Activated CD4-positive, alpha-beta T cell treated with anti-CD3 and anti-CD28 coated beads for 36 hours (primary cell): ENCODE measurements at places on chromosomes 5 and 9. TPM values are rescaled to one million over a fixed set of nuclear protein-coding genes. Genes with fewer than 3 reads are reported as not detected.

PHYKPL gene
- 68.4 TPM for total RNA-seq

UNC5A gene
- not detected for total RNA-seq

CRAT gene
- 18.9 TPM for total RNA-seq

APBA1 gene
- total RNA-seq: 0.16 TPM

OR1Q1 gene
- not detected for total RNA-seq

DNA sequence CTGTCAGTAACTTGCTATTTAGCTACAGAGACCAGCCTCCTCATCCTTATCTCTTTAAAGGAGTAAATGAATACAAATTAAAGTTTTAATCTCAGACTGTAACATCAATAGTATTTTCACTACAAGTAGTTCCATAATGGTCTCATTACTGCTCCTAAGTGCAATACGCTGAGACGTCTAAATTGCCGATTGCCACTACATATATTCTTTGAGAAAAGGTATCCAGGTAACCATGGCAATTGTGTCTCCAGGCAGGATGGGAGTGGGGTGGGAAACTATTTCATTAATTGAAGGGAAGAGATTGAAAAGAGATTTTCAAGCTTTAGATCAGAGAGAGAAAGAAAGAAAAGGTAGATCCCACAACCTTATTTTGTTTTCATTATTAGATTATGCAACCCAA lies 65.5 kb upstream of the PPP2R2B start:
- DNase-seq: no peak

DNA sequence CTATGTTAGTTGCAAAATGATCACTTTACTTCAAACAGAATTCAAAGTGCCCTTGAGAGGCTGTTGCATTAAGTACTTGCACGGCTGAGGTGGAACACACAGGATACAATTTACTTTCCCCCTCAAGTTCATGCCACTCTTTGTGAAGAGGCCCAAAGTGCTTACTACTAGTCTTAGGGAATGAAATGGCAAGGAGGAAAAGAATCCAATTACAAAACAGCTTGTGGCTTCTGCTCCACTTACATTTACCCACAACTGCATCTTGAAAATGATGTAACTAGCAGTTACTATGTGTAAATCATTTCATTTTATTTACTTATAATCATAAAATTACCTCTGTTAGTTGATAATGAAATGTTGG lies 14.6 kb downstream of the FOXD1 start:
- no peak for DNase-seq

DNA sequence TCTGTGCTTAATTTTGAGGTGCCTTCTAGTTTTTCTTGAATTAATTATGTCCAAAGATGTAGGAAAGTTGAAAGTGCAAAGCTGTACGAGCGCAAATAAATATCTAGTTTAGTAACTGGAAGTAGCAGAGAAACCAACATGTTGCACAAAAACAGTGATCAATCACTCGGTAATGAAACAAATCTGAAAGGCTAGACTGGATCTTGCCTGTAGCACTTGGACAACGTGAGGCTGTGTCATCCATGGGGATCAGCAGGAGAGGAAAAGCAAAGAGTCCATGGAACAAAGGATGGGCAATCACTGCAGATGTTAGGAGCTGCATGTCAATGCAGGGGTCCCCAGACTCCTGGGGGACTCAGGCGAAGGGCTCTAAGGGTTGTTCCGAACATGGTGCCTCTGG lies 424.2 kb downstream of the IRX1 start:
- DNase-seq: no peak

GRCh38 chr5:121693864-121694263 lies 157.8 kb upstream of the FTMT start:
- DNase-seq: no peak

GRCh38 chr9:133635533-133636531 lies at the start of gene DBH:
DBH (plus strand) TSS chr9:133636363; CDS start chr9:133636372, 9 bp downstream.
- no peak for DNase-seq

DNA sequence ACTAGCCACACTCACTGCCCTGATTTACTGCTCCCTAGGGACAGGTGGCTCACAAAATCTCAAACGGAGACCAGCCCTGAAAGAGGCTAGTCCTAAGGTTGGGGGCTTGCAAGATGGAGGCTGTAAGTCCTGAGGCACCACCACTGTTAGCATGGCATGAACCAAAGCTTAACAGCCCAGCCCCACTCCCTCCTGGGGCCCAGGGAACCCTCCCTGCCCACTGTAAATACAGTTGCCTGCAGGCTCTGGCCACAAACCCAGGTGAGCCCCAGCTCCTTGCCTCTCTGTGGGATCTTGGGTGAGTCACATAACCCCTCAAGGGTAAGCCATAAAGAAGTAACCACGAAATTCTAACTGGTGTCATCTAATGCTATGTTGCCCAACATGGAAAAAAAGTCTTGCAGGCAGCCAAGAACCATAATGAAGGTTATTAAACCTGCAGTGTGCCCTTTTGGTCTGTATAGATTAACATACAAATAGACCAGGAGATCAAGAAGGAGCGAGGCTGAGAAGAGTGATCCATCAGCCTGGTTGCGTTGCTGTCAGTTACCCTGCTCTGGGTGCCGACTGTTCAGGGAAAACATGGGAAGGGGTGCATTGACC lies 1.7 kb upstream of the POMT1 start:
- DNase-seq: peak; percentile 77

DNA sequence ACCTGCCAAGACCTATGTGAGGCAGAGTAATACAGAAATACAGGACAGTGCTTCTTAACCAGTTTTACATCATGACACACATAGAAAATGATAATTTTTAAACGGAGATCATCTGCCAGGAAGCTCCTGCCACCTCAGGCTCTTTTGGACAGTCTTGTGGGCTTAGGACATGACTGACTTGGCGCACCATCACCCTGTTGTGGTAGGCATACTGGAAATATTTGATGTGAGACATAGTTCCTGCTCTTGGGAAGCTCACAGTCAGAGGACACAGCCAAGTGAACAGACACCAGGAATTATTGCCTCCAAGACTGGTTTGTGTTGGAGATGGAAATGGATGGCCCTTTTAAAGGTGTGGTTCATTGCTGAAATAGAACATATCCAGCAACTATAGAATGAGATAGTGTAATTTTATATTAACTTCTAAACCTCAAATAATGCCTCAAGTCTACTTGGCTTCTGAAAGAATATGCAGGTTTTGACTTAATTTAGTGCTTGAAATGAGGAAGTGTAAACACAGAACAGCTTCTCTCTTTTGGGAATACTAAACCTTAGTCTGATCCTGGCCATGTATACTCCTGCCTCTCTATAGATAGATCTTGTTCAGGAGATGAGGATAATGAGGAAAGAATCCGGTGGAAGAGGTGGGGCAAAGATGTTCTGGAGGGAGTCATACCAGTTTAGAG lies 19.7 kb downstream of the CPEB4 start:
- DNase-seq: no peak

DNA sequence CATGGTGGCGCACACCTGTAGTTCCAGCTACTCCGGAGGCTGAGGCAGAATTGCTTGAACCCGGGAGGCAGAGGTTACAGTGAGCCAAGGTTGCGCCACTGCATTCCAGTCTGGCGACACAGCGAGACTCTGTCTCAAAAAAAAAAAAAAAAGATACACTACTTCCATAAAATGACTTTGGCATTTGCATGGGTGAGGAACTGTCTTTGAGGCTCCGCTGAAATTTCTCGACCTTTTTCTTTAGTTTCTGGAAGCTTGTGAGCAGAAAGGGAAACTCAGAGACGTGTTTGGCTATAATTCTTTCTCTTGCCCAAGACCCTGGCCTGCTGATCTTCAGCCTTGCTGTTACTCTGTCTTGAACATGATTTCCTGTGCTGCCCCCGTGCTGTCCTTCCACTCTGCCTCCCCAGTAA lies 37.3 kb downstream of the SPIN1 start:
- DNase-seq: no peak

DNA sequence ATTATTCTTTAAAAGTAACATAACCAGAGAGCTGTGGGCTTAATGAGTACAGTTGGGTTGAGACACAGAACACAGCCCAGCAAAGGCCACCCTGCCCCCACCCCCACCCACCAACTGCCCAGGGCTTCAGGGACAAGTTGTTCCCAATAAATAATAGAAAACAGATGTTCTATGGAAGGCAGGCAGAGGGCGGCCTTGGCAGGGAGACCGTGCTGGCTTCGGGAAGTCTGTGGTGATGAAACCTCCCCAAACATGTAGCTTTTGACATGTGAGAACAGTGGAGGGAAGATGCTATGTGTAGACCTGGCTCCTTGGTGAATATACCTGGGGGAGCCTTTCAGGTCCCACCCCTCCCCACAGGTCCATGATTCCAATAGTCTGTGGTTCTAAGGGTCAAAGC lies 10.0 kb downstream of the TRAF1 start:
- DNase-seq: peak; percentile 8

GRCh38 chr9:126522612-126523356 lies 90.9 kb upstream of the LMX1B start:
- DNase-seq: no peak
